NCI-H460 (cell line): ENCODE measurements at places on chromosomes 11 and 22. TPM values are rescaled to one million over a fixed set of nuclear protein-coding genes. Genes with fewer than 3 reads are reported as not detected.
A peak's percentile ranks its signal among the peaks of the same experiment; 100 is the strongest.

The CARNS1 gene
- total RNA-seq: 0.09 and 0.12 TPM in 2 replicates

The SULT4A1 gene
- not detected in 2 replicates for total RNA-seq

The OR5B2 gene
- total RNA-seq: not detected in 2 replicates

GRCh38 chr11:76947800-76948199, 86.4 kb upstream of the B3GNT6 start:
- DNase-seq: no peak

DNA sequence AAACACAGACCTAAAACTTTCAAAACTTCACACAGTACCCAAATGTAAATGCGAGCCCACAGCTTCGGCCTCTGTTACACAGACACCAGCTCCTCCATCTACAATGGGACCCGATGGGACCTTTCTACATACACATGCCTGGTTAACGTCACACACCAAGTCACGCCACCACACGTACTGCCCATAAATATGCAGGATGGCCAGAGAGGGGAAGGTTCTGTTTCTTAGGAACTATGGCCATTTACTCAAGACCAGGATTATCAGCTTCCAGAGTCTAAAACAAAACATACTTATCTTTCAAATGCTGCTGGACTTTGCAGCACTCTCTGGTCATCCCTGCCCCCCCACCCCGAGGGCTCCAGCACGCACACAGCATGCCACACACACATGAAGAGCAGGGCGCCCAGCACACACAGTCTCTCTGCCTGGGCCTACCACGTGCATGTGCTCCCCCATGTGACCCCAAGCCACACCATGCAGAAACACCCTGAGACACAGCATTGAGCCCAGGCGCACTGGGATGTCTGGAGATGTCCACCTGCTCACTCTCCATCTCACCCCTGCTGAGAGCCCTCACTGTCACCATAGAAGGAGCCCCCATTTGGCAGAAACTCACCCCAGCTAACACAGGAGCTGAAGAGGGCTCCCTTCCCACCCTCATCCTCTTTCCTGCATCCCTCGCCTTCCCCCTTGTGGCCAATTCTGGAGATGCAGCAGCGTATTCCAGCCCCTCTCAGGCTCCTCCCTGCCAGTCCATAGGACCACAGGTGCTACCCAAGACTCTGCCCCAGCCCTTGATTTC, 61.8 kb downstream of the SLC22A12 start:
- DNase-seq: peak; percentile 65

- DNase-seq: no peak
These were observed 4.0 kb downstream of the APOL4 start for GRCh38 chr22:36197514-36198146.

DNA sequence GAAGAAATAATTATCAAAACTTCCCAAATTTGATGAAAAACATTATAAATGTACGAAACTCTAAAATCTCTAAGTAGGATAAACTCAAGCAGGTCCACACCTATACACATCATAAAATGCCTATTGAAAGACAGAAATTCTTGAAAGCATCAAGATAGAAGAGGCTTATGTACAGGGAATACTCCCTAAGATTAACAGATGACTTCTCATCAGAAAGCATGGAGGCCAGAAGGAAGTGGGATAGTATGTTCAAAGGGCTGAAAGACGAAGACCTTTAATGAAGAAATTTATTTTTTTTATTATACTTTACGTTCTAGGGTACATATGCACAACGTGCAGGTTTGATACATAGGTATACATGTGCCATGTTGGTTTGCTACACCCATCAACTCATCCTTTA, 45.3 kb upstream of the KCNA4 start:
- no peak for DNase-seq

- DNase-seq: no peak
These were observed 14.1 kb downstream of the ZFP91 start for GRCh38 chr11:58592760-58593472.

DNA sequence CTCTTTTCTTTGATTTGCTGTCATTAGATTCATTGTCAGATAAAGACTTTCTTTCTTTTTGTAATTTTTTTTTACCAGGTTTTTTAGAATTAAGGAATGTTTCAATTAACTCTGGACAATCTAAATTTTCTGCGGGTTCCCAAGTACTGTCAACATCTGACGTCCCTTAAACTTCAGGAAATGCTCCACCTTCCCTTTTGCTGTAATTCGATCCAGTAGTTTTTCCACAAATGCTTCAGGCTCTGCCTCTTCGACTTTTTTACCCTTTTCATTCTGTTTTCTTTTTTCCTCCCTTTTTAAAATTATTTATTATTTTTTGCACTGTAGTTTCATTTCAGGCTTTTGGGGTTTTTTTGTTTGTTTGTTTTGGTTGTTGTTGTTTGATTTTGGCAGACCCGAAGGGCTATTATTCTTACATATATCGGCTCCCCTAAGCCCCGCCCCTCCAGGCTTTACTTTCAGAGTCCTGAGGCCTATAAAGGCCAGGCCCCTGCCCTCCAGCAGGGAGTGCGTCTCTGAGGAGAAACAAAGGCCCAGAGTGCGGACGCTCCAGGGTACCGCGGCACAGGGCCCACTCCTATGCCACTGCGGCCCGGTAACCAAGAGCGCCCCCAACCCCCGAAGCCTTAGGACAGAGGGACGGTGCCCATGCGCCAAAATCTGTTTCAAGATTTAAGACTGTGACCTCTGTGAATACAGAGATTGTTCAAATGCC, 116.4 kb downstream of the TYR start:
- DNase-seq: no peak

- DNase-seq: peak; percentile 18
These were observed 6.8 kb upstream of the GGA1 start for GRCh38 chr22:37601540-37602442.

DNA sequence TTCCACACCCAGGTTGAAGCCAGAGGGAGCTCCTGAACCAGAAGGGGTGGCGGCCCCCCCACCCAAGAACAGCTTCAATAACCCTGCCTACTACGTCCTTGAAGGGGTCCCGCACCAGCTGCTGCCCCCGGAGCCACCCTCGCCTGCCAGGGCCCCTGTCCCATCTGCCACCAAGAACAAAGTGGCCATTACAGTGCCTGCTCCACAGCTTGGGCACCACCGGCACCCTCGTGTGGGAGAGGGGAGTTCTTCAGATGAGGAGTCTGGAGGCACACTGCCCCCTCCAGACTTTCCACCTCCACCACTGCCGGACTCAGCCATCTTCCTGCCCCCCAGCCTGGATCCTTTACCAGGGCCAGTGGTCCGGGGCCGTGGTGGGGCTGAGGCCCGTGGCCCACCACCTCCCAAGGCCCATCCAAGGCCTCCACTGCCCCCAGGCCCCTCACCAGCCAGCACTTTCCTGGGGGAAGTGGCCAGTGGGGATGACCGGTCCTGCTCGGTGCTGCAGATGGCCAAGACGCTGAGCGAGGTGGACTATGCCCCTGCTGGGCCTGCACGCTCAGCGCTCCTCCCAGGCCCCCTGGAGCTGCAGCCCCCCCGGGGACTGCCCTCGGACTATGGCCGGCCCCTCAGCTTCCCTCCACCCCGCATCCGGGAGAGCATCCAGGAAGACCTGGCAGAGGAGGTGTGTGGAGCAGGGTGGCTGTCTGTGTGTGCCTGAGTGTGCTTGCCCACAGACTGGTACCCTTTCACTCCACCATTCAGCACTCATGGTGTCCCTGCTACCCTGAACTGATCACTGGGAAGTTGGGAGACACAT, 6.7 kb downstream of the PHOX2A start:
- DNase-seq: no peak

GRCh38 chr22:36671404-36671803, 32.1 kb downstream of the CACNG2 start:
- DNase-seq: no peak

GRCh38 chr11:2300290-2300935, 1.3 kb downstream of the C11orf21 start:
- DNase-seq: no peak
